ENCODE measurements at places on chromosomes 5 and 9.

GRCh38 chr5:168890816-168891812 is 311.9 kb upstream of the PANK3 start:
- DNase-seq: no peak

GRCh38 chr5:57780306-57780960 is 297.8 kb upstream of the ACTBL2 start:
- DNase-seq: no peak

DNA sequence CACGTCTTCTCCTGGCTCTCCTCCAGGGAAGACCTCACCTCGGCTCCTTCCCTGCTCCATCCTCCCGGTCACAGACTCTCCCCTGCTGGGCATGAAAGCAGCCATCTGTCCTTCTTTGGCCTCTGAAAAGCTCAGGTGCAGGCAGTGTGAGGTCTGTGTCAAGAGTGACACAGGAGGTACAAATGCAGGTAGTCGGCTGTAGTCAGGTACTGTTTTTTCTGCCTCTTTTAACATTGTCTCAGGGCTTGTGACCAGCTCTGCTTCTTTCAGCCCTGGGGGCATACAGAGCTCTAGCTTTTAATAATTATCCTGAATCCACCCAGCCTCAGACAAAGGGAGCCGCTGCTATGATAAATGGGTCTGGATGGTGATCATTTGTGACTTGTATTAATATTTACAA is 46.4 kb downstream of the C5orf15 start:
- DNase-seq: no peak

DNA sequence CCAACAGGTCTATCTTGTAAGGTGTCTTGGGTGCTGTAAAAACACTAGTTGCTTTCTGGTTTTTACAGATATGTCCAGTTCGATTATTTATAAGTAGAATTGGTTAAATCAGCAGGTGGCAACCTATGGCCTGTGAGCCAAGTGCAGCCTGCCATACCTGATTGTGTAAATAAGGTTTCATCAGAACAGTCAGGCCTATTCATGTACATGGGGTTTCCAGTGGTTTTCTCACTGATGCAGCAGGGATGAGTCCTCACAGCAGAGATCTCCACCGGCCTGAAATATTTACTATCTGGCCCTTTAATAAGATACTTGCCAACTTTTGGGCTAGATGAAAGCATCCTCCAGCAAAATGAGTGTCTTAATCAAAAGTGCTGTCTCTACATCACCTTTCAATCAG is 132.9 kb upstream of the ICE1 start:
- no peak for DNase-seq

GRCh38 chr5:1899201-1899600 is 16.5 kb upstream of the IRX4 start:
- DNase-seq: no peak

DNA sequence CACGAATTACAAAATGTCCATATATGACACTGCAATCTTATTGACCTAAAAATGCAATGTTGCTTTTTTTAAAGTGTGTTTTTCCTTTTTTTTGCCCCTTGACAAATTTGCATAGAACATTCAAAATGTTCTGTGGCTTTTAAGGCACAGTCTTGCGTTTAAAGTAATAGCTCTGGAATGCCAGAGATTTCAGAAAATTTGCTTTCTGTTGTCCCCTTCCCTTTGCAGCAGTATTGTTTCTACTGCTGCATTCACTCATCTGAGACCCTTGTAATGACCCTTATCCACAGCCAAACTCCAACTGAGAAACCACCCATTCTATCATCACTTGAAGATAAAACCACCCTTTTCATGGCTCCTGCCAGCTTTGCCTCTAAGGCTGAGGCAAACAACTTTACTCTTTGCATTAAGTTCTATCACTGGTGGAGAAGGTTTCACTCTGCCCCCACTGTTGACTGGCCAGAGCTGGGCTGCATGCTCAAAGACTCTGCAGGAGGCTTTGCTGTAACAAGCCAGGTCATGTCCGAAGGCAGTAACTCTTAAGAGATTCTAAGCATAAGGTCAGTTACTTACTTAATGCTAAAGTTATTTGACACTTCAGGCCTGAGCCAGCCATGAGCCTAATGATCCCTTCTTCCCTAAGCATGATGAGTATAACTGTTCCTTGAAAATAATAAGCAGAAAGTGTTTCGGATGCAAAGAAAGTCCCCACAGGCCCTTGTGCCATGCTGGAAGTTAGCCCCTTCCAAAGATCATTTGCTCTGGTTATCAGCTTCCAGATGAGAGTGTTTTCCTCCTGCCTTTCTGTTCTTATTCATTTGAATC is 101.9 kb downstream of the CD180 start:
- DNase-seq: no peak

- no peak for DNase-seq
These were observed 162.4 kb downstream of the CHSY3 start for GRCh38 chr5:130066644-130067043.

GRCh38 chr9:4740388-4740637 is 689 bp downstream of the AK3 start:
- no peak for DNase-seq

- no peak for DNase-seq
These were observed 102.5 kb upstream of the ADAMTS16 start for GRCh38 chr5:5037674-5038073.

DNA sequence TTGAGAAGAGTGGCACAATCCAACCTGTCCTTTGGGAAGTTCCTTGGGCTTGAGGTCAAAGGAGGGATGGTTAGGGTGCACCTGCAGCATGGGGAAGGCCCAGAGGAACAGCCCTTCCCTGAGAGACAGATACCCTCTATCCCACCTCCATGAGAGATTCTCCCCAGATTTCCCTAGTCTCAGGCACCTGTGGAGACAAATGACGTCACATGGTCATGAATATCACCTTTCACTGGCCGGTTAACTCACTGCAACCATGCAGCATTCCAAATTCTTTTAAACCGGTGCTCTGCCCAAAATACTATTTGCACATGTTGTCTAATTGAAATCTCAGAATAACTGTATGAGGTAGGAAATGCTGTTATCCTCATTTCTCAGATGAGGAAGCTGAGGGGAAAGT is 15.6 kb upstream of the TRIO start:
- no peak for DNase-seq

- no peak for DNase-seq
These were observed 8.0 kb upstream of the CTNNA1 start for GRCh38 chr5:138745268-138745667.

- DNase-seq: no peak
These were observed 21.1 kb downstream of the SAR1B start for GRCh38 chr5:134611515-134611914.

DNA sequence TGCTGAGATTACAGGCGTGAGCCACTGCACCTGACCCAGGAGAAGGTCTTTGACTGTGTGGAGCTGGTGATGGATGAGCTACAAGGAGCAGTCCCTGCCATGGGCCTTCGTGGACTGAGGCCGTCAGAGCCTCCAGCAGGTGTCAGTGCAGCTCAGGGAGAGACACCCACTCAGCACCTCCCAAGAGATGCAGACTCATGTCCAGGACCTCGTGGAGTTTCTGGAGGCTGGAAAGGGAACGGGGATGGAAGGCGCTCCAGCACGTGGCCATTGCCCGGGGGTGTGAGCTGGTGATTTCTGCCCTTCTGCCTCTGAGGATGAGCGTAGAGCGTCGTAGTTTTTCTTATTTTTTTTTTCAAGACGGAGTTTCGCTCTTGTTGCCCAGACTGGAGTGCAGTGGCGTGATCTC is 9.5 kb downstream of the TOR4A start:
- DNase-seq: peak; percentile 46

DNA sequence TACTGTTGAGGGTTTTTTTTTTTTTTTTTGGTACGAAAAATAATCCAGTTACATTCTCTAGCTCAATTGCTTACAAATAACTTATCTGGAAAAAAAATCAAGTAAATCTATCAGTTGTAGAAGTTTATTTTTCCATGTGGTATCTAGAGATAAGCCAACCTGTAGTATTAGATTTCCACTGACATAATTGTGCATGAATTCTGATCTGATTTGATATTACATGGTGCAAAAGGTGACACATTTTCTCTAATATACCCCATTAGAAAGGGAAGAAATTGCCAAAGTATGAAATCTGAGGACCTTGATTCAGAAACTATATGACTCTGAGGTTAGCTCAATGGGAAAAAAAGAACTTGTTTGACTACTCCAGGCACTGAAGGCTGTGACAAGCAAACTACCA is 141.5 kb downstream of the SLF1 start:
- no peak for DNase-seq

All from suppressor macrophage (primary cell).